NCI-H187 treated with DMSO at 0.1 percent for 48 hours (cell line): ENCODE measurements at places on chromosomes 7 and 10.

GRCh38 chr7:33471636-33472242, 342.4 kb downstream of the BBS9 start:
- DNase-seq, result no peak

DNA sequence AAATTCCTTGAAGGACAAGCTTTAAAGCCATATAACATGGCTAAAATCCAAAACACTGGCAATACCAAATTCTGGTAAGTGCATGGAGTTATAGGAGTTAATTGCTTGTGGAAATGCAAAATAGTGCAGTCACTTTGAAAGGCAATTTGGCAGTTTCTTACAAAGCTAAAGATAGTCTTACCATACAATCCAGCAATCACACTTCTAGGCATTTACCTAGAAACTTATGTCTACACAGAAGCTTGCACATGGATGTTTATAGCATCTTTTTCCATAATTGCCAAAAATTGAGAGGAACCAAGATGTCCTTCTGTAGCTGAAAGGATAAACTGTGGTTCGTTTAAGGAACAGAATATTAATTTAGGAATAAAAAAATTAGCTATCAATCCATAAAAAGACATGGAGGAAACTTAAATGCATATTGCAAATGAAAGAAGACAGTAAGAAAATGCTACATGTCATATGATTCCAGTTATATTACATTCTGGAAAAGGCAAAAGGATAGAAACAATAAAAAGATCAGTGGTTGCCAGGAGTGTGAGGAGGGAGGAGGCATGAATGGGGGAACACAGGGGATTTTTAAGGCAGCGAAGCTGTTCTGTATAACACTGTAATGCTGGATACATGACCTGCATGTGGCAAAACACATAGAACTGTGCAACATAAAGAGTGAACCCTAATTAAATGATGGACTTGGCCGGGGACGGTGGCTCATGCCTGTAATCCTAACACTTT, 51.9 kb downstream of the GNAT3 start:
- no peak for DNase-seq

DNA sequence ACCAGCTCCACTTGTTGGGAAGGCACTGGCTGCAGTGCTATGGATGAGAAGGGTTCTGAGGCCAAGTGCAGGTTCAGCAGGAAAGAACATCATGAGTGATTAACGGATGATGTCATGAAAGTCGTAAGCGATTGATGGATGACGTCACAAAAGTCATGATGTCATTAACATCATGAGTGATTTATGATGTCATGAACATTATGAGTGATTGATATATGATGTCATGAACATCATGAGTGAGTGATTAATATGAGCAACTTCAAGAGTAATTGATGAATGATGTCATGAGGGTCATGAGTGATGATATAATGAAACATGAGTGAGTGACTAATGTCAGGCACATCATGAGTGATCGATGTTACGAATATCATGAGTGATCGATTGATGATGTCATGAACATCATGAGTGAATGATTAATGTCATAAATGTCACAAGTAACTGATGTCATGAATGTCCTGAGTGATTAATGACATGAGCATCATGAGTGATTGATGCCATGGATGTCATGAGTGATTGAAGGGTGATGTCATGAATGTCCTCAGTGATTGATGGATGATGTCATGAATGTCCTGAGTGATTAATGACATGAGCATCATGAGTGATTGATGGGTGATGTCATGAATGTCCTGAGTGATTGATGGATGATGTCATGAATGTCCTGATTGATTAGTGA, 185.6 kb downstream of the PAXIP1 start:
- DNase-seq, result no peak

DNA sequence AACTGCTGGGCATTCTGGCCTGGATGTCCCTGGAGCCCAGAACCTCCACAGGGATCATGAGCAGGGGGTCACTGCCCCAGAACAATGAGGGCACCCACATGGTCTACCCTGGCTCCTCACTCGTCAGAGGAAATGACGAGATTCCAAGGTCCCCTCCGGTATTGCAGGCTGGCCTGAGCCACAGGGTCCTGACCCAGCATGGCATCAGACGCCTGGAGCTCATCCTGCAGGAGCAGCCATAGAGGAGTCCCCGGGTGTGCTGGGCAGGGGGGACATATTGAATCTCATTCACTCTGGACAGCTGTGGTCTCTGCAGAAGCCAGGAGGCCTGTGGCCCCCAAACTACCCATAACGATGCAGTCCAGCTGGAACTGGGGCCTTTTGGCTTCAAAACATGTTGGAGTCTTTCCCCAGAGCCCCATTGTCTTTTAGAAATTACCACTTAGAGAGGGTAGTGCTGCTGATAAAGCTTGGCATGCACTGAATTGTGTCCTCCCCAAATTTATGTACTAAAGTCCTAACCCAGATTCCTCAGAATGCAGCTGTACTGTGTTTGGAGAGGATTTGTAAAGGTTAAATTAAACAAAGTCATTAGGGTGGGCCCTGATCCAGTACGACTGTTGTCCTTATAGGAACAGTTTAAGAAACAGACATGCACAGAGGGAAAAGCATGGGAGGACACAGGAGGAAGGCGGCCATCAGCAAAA, 27.7 kb downstream of the ANXA8 start:
- DNase-seq, result no peak

GRCh38 chr10:19958787-19959186, 142.6 kb downstream of the PLXDC2 start:
- no peak for DNase-seq

DNA sequence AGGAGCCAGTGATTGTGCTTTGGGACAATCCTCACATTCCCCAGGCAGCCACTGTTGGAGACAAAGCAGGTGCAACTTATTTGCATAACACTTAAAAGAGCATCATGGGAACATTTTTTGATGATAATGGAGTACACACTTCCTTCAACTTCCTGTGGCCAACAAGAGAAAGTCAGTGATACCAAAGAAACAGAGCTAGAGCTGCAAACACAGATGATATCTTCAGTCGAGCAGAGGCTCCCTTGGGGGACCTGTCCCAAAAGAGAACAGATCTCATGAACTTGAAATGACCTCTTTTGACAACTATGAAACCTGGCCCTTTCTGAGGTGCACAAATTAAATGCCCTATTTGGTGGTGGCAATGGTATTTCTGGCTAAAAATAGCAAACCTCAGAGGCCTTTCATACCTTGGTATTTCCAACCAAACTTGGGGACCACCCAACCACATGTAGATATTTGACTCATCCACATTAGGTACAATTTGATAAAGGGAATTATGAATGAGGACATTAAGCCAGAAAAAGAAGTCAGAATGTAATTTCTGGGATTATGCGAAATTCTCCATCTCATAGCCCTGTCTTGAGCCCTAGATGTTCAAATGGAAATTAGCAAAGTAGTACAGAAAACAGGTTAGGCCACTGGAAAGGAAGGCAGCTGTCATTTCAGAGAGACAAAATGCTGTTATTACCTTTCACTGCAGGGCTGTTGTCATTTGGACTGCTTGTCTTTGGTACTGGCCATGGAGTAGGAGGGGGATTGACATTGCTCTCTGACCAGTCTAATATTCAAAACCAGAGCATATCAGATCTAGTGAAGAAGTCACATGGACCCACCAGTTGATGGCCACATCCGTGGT, 146.2 kb downstream of the ICA1 start:
- no peak for DNase-seq

DNA sequence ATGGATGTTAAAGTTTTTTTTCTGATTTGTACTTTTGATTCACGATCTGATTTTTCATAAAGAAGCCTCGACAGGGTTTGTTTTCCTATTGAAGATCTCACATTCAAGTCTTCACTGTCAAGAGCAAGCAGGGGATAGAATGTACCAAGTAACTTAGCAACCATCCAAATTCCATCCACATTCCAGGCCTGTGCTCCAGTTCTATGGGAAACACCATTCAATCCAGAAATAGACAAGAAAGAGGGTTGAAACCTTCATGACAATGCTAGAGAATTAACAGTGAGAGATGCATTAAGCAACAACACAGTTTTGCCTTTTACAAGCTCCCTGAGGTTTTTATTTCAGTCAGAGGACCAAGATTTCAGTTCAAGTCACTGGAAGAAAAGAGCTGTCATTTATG, 300.2 kb downstream of the NEBL start:
- DNase-seq, result no peak

DNA sequence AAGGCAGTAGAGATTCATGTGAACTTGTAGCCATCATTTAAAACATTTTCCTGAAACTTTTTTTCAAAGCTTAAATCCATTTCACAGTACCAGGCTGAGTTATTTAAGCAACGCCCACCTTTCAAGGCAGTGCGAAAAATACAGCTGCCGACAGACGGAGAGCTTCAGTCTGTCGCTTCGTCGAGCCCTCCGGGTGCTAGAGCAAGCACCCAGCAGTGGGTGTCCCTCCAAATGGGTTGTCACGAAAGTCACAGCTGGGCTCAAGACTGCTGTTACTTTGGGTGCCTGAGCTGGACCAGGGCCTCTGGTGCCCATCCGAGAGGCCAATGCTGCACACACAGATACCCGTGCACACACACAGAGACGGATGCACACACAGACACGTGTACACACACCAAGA, 135.6 kb downstream of the TCERG1L start:
- no peak for DNase-seq

DNA sequence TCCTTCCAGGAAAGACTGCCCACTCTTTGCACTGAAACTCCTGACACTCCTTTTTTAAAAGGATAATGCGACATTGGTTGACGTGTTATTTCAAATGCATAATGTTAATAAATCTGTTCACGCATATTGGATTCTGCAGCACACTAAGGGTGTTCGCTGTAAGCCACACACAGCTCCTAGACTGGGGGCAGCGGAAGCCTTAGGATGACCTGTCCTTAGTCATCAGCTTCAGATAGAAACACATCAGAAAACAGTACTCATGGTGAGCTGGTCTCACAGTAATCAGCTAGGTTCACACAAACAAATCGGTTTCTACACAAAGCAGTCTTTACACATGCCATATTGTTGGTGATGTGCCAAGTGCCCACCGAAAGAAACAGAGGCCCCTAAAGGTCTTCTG, 4.3 kb downstream of the NPS start:
- DNase-seq, result no peak
